Activated T-helper 2 cell treated with anti-CD3 and anti-CD28 coated beads, Interferon-gamma antibody, Interleukin-2, Interleukin-4, amounts not matched to agents 10 μg/mL and 5 μg/mL and 100 μg/mL, durations not matched to agents 14 hours and 24 hours and 36 hours (primary cell): ENCODE measurements at places on chromosomes 7 and 10. TPM values are rescaled to one million over a fixed set of nuclear protein-coding genes. Genes with fewer than 3 reads are reported as not detected.

DKK1 gene
- not detected in 2 replicates for total RNA-seq

TLX1 gene
- total RNA-seq, result not detected in 2 replicates

ADARB2 gene
- 0.05 TPM in 1 of 2 replicates, not detected in the other for total RNA-seq

FOXI2 gene
- not detected in 2 replicates for total RNA-seq

CDNF gene
- 0.39 and 0.67 TPM in 2 replicates for total RNA-seq

CACNB2 gene
- total RNA-seq, result 1.1 and 1.6 TPM in 2 replicates

OLAH gene
- not detected in 2 replicates for total RNA-seq

PAOX gene
- 11.9 and 13.2 TPM in 2 replicates for total RNA-seq

DCLRE1A gene
- 14.1 and 15.2 TPM in 2 replicates for total RNA-seq

NODAL gene
- not detected in 2 replicates for total RNA-seq

NRCAM gene
- 0.05 TPM in 1 of 2 replicates, not detected in the other for total RNA-seq
